Pancreas (tissue), 10 donors: ENCODE measurements at places on chromosomes 6 and 20. TPM values are rescaled to one million over a fixed set of nuclear protein-coding genes. Genes with fewer than 3 reads are reported as not detected.

Gene CAGE1
- not detected for total RNA-seq

Gene GNAS-AS1
- total RNA-seq: 0.84 TPM

Gene TMEM242
- 4.3 TPM for total RNA-seq

Gene TSPYL1
- 45.8 TPM for total RNA-seq

GRCh38 chr6:81996414-81996813, 243.9 kb upstream of the TENT5A start:
- H3K36me3 ChIP-seq: no peaks in the 10 kb centered on the region
- DNase-seq: no peak
- no peaks in the 10 kb centered on the region for H3K4me1 ChIP-seq
- no peaks in the 10 kb centered on the region for H3K27me3 ChIP-seq
- H3K27ac ChIP-seq: no peak overlapping the region
